ENCODE measurements at places on chromosomes 1 and 21.

DNA sequence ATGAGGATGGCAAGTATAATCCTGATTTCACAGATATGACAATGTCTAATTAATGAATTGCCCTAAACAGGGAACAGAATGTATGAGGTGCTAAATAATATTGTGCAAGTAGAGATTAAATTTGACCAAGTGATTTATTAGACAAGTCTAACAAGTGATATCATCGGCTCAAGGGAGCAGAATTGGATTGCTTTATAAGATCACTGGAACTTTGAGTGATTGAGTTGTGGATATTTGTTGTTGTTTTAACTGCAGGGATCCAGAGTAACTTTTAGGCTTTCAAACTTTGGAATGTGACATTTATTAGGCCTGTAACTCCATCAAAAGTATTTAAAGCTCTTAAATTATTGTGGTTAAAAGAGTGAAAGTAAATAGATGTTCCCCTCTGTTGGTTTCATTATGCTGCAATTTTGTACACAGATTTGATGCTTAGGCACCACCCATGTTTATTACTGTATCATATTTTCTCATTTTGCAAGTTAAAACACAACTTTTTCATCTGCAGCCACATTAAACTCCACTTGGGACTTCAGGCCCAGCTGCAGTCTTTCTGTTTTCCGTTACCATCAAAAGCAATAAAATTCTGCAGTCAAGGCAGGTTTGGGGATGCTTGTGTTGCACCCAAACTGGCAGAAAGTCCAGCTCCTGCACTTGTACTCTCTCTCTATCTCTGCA is 206.6 kb downstream of the HLX start:
- DNase-seq: no peak

GRCh38 chr1:39048745-39049370 is 22.7 kb downstream of the NDUFS5 start:
- no peak for DNase-seq

DNA sequence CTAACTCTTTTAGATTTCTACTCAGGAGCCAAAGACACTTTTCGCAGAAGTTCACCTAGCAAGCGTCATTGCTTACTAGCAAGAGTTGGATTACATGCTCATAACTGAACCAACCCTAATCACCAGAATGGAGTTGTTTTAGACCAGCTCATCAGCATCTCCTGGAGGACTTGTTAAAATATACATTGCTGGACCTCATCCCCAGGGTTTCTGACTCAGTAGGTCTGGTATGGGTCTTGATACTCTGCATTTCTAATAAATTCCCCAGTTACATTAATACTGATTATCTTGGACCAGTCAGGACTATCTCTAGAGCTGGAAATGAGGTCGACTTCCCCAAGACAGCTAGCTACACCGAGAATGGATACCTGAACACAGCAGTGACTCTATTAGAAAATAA is 9.7 kb upstream of the PRDX6 start:
- DNase-seq: no peak

DNA sequence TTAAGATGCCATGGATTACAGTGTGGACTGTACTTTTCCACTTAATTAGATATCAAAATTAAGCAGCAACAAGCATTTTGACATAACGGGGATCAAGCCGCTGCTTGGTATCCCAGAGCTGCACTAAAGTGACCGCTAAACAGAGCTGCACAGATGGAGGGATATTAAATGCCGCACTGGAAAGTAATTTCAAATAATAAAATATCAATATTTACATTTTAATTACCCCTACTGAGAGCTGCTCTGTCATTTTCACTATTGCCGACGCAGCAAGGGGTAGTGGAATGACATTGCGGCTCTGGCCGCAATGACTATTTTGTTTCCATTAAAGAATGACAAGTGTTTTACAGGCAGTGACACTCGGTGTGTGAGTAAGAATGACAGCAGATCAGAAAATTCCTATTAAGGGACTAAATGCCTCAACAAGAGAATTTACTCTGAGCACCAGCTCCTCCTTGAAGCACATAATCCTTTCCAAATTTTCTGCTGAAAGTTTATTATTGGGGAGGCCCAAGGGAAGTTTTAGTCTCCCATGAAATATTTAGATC is 109.1 kb upstream of the USH2A start:
- DNase-seq: no peak

GRCh38 chr1:78121710-78122109 is 75.9 kb downstream of the GIPC2 start:
- DNase-seq: no peak

- no peak for DNase-seq
These were observed 8.6 kb downstream of the CACNA1S start for GRCh38 chr1:201103666-201104065.

DNA sequence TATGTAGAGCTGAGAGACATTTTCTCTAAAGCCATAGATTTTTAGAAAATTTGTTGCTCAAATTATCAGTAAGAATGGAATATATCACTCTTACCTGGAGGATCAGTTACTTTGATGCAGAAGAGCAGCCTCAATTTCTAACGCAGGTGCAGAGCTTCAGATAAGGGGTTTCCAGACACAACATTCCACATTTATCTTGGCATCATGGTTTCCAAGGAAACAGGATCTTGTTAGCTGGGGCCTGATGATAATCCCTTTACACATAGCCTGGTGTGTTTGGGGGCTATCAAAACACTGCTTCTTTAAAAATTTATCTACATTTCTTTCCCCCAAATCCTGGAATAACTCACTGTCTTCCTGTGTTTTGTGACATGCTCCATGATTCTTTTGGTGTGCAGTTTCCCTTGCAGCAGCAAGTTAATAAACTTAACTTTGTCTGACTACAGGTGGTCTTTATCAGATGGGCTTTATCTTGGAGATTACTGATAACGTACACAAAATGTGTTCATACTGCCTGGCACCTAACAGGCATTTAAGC is 2.7 kb upstream of the STX12 start:
- DNase-seq: no peak

GRCh38 chr1:156347331-156347730 is 9.0 kb downstream of the TSACC start:
- no peak for DNase-seq
